ENCODE measurements at places on chromosomes 4 and X.
A peak's percentile ranks its signal among the peaks of the same experiment; 100 is the strongest.

DNA sequence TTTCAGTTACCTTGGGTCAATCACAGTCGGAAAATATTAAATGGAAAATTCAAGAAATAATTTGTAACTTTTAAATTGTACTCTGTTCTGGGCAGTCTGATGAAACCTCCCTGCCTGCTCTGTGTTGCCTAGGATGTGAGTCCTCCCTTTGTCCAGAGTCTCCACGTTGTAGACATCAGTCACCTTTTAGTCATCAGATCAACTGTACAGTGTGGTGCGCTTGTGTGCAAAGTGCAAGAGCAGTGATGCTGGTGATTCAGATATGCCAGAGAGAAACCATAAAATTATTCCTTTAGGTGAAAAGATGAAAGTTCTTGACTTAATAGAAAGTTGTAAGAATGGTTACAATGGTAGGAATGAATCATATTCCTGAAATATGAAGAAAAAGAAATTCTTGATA, 1.4 kb downstream of the SPATA4 start:
- no peak for DNase-seq

DNA sequence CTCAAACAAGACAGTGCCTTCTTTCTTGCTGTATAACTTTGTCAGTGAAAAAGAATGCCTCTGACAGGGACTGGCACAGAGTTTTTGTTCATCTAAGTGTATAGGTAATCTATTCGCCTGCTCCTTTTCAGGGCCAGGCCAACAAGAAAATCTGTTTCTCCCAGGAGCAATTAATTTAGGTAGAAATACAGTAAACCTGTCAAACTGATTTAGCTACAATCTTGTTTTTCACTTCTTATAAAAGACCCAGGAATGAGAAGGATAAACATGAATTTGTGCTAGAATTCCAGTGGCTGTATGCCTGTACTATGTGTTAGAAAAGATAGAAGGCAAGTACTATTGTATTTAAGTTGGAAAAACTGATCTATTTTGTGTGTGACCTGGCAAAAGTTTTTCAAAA, 6.1 kb downstream of the TMA16 start:
- no peak for DNase-seq

GRCh38 chr4:76199664-76200211, 13.9 kb downstream of the SCARB2 start:
- peak; percentile 63 for DNase-seq

DNA sequence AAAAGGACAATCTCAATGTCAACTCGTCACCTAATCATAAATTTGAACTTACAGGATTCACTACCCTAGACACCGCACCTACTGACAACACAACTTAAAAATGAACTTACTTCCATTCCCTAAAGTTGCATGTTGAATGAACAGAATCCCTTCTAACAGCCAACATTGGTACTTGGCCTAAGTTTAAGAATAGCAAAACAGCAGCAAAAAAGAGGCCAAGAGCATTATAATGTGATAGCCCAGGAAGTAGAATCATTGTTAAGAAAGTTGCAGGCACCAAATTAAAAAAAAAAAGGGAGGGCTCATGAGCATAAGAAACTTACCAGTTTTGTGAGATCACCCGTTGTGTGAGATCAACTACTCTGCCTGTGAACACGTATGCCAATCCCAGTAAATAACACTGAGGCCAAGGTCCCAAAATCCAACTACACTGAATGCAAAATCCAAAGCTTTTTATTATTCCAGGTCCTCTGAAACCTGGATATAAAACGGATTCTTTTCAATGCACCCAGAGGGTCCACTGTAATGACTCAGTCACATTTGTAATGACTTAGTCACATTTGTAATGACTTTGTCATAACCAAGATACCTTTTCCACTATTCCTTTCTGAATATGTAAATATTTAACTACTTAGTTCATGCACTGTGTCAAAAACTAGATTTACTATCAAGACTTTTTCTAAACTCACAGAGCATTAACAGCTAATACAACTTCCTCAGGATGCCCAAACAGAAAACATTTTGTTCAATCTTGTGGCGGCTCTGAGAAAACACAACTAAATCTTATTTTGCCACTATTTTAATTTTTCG, 6.8 kb downstream of the HNRNPDL start:
- no peak for DNase-seq

DNA sequence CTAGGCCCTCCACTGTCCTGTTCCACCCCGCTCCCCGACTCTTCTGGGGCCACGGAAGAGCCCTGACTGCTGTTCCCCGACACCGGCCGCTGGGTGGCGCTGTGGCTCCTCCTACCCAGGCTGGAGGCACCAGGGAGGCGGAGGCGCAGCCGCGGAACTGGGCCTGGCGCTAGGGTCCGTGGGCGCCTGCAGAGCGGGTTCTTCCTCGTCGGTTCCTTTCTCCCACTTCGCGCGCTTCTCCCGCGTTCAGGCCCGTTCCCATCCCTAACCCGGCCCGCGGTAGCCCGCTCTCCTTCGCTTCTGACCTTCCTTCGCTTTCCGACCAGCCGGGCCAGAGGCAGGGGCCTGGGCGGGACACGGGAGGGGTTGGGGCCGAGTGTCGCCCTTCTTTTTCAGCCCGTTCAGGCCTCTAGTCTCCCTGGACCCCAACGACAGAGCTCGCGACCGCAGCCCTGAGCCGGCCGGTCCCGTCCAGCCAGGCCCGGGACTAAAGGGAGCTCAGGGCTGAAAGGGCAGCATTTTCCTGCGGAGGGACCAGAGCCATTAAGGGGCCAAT, 34.3 kb downstream of the NALF2 start:
- peak; percentile 13 for DNase-seq

GRCh38 chr4:5959211-5959982, 58.8 kb downstream of the C4orf50 start:
- no peak for DNase-seq

GRCh38 chrX:3290561-3290960, 55.9 kb downstream of the MXRA5 start:
- no peak for DNase-seq

DNA sequence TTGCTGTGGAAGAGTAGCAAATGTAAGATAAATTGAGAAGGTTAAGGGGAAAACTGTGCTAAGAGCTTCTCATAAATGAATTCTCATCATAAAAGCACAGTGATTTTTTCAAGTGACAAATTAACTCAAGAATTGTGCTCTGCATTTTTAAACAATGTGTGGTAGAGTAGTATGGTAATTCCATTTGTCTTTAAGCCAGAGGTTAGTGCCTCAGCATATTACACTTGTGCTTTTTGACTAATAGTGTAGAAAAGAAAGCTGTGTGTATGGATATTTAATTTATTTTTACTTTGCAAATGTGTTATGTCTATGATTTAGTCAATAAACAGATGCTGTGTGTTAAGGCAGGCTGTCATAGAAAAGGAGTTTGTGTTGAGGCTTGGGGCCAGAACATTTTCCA, 61.0 kb downstream of the FHIP1A start:
- DNase-seq, result no peak

GRCh38 chrX:104187931-104188330, 21.7 kb downstream of the FAM199X start:
- DNase-seq, result no peak

- DNase-seq, result no peak
Measured at GRCh38 chrX:21658746-21659145, 616 bp upstream of the KLHL34 start.

GRCh38 chr4:71126719-71127118, 133.3 kb downstream of the DCK start:
- no peak for DNase-seq

DNA sequence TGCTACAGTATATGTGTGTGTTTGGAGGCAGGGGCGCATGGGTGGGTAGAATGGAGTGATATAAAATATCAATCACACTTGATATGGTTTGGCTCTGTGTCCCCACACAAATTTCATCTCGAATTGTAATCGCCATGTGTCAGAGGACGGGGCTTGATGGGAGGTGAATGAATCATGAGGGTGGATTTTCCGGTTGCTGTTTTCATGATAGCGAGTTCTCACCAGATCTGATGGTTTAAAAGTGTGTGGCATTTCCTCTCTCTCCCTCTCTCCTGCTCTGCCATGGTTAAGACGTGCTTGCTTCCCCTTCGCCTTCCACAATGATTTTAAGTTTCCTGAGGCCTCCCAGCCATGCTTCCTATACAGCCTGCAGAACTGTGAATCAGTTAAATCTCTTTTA, 14.8 kb downstream of the SOWAHB start:
- DNase-seq, result no peak

- no peak for DNase-seq
Measured at GRCh38 chr4:152898606-152899005, 37.5 kb upstream of the FHDC1 start.

GRCh38 chrX:119880076-119880475, 8.4 kb downstream of the NDUFA1 start:
- no peak for DNase-seq
